ENCODE measurements at places on chromosomes 11 and 22.

DNA sequence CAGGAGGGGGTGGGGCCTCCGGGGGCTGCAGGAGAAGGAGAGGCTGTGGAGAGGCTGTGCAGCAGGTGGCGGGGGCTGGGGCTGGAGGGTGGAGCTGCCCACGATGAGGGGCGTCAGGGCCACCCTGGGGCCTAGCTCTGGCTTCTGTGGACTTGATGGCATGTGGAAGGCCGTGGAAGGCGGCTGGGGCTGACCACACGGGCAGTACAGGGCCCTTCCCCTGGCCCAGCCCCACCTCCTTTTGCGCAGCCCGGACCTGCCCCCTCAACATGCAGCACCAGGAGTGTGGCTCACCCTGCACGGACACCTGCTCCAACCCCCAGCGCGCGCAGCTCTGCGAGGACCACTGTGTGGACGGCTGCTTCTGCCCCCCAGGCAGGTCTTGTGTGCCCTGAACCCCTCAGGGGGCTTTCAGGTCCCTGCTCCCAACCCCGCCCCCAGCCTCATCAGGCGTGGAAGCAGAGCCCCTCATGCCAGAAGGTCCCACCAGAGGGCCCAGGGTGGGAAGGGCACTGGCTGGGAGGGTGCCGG lies 6.1 kb downstream of the MUC5B start:
- DNase-seq: no peak

- DNase-seq: no peak
These were observed 29.4 kb downstream of the YWHAH start for GRCh38 chr22:31973739-31974138.

- no peak for DNase-seq
These were observed 5.8 kb upstream of the BCL9L start for GRCh38 chr11:118931571-118931970.

GRCh38 chr11:110491577-110492320 lies 62.0 kb downstream of the FDX1 start:
- no peak for DNase-seq

GRCh38 chr22:47189056-47189916 lies 426.8 kb downstream of the TBC1D22A start:
- no peak for DNase-seq

DNA sequence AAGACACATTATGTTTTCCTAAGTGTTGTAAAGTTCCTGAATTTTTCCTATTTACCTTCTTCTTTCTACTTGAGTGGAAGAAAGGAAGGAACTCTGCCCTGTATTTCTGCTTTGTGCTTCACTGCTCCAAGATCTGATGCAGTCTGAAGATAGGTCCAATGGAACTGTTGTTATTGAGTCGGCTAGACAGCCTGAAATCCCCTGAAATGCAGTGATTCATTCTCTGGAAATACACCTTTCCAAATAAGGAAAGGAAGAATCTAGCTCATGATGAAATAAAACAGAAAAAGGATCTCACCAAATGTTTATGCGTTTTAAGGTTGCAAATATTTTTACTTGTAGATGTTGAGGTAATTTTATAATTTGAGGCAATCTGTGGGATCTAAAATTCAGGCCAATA lies 322.8 kb downstream of the GUCY1A2 start:
- DNase-seq: no peak

DNA sequence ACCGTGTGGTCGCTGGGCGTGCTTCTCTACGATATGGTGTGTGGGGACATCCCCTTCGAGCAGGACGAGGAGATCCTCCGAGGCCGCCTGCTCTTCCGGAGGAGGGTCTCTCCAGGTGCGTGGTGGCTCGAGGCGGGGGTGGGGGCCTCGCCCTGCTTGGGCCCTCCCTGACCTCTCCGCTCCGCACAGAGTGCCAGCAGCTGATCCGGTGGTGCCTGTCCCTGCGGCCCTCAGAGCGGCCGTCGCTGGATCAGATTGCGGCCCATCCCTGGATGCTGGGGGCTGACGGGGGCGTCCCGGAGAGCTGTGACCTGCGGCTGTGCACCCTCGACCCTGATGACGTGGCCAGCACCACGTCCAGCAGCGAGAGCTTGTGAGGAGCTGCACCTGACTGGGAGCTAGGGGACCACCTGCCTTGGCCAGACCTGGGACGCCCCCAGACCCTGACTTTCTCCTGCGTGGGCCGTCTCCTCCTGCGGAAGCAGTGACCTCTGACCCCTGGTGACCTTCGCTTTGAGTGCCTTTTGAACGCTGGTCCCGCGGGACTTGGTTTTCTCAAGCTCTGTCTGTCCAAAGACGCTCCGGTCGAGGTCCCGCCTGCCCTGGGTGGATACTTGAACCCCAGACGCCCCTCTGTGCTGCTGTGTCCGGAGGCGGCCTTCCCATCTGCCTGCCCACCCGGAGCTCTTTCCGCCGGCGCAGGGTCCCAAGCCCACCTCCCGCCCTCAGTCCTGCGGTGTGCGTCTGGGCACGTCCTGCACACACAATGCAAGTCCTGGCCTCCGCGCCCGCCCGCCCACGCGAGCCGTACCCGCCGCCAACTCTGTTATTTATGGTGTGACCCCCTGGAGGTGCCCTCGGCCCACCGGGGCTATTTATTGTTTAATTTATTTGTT lies 2.4 kb downstream of the PIM3 start:
- DNase-seq: no peak

- no peak for DNase-seq
These were observed 54.1 kb downstream of the MICAL3 start for GRCh38 chr22:17970201-17970708.

DNA sequence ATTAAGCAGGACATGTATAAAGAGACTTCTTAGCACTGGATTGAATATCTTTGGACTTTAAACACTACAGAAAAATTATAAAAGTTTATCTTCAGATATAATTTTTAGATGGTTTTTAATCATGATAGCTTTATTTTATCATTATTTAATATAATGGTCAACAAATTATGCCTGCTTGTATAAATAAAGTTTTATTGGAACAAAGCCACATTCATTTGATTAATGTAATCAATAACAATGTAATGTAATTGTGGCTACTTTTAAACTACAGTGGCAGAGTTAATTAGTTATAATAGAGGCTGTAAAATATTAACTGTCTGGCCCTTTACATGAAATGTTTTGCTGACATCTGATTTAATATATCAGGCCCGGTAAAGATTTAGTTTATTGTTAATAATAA lies 70.0 kb downstream of the STIM1 start:
- no peak for DNase-seq

- no peak for DNase-seq
These were observed 74.2 kb downstream of the KIRREL3 start for GRCh38 chr11:126926376-126926791.

- no peak for DNase-seq
These were observed 52.8 kb upstream of the YWHAH start for GRCh38 chr22:31891366-31892079.

GRCh38 chr22:23072077-23072910 lies 2.0 kb downstream of the GNAZ start:
- no peak for DNase-seq

DNA sequence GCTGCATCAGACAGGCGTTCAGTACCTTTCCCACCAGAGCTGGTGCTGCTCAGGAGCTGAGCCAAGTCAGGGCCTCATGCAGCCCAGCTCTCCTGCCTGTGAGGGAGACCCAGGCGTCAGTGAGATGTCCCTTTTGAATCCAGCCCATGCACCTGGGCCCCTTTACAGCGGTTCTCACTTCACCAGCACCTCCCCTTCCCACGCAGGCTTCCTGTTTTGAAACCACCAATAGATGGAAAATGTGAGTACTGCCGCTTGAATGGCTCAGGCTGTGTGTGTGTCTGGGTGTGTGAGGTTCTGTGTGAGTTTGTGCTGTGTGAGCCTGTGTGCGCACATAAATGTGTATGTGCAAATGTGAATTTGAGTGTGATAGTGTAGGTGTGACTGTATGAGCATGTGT lies 88.4 kb downstream of the UBASH3B start:
- DNase-seq: peak; percentile 65

DNA sequence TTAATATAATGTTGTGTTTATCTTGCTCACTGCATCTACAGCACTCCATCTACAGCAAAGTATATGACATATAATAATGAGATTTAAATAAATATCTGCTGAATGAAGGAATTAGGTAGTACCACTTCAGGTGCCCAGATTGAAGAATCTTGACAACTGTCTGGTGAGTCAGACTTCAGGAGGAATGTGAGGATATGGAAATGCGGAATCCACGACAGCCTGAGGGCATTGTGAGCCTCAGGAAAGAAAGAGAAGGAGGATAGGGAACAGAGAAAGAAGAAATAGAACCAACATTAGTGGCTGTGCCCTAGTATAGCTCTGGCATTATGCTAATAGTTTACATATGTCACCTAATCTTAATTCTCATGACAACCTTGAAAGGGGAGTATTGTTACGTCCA lies 304.4 kb downstream of the AASDHPPT start:
- DNase-seq: no peak

DNA sequence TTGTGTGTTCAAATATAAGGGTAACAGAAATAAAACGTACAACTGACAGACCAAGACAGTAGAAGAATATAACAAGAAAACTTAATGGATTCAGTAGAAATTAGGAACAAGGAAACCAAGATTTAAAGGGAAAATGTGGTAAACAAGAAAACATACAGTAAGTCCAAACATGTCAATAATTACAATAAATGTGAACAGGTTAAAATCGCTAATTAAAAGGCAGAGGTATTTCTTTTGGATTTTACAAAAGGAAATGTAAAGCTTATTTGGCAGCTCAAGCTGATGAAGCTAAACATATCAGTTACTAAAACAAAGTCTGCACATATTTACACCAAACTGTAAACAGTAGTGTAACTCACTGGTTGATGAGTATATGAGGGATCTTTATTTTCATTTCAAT lies 2.3 kb upstream of the SLC22A12 start:
- DNase-seq: no peak

GRCh38 chr11:34124885-34125668 lies 19.6 kb downstream of the NAT10 start:
- DNase-seq: no peak

Data from stimulated activated CD8-positive, alpha-beta memory T cell treated with anti-CD3 and anti-CD28 coated beads, Interleukin-2, amount 100 ng/mL, for 48 hours (primary cell).